ENCODE measurements at places on chromosomes 6 and 20.

GRCh38 chr6:90157441-90157840, 139.2 kb downstream of the BACH2 start:
- DNase-seq: no peak

- DNase-seq: no peak
Observed at GRCh38 chr6:147127587-147127986, 76.6 kb upstream of the STXBP5 start.

DNA sequence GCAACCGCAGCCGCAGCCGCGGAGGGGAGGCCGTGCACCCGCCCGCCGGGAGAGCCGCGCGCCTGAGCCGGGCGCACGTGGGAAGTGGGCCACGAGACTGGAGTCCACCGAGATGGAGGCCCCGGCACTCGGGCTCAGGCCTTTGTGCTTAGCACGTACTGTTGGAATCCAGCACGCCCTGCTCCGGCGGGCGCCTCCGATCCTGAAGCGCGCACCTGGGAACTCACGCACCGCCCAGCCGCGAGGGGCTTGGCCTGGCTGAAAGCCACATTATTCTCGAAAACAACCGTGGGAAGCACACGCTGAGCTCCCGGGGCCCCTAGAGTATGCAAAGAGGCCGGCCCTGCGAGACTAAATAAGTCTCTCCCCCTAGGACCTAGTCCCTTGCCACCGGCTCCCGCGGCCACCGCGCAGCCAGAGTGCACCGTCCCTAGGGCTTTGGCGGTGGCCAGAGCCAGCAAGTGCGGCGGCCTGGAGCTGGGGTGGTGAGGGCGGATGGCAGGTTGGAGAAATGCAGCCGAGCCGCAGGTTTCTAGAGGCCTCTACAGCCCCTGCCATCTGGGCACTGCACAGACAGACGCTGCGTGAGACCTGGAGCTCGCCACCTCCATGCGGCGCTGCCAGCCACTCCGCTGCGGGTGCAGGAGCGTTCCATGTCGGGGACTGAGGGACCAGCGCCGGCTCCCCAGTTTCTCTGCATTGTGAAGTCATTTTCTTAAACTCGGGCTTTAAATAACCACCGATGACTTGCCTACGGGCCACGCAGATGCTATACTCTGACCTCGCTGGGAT, 42.0 kb upstream of the LY86 start:
- no peak for DNase-seq

DNA sequence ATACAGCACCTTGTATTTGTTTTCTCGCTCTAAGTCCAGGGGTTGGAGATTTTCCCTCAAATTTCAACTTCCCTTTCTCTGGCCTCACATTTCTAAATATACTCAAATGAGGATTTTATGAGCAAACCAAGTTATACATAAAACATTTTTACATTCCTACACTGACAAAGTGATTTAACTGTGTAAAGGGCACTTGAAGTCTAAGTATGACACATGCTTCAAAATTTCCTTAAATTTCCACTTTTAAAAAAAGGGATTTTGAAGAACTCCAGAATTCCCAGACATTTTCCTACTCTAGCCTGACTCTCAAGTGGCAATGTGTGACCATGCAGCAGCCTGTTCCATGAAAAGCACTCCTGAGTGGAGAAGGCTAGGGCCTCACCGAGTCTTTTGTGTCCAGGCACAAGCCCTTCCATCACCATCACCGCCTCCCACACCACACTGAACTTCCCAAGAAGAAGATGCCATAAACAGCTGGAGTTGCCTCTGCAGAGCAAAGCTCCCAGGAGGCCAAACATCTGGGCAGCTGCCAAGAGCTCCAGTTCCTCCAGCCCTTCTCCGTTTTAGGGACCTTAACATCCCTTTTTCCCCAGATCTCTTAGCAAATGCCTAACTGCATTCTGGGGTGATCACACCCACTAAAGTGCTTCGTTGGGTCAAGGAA, 68.9 kb downstream of the NCR2 start:
- no peak for DNase-seq

DNA sequence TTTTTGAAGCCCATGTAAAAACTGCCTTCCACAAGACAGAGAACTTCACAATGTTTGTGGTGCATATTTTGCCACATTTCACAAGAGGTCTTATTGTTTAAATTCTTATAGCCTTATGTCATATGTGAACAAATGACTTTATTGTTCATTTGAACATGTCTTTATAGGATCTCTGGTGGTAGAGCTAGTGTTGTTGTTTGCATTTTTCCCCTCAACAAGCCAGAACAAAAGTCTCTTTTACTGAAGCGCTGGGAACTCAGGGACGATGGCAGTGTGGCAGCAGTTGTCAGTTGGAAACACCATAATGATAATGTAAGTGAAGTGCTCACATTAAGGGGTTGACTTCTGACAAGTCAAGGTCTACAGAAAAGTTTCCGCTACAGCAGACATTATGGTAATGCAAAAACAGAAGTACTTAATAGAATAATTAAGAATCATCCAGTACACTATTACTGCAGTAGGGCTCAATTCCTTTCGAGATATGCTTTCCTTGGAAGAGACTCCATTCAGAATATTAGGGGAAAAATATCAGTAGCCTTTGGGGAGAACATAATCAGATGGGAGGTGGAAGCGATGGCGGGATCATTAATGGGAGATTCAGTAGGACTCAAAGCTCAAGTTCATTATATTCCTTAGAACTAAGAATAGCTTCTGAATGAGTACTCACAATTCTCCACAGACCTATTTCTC, 180.0 kb downstream of the GJA10 start:
- no peak for DNase-seq

DNA sequence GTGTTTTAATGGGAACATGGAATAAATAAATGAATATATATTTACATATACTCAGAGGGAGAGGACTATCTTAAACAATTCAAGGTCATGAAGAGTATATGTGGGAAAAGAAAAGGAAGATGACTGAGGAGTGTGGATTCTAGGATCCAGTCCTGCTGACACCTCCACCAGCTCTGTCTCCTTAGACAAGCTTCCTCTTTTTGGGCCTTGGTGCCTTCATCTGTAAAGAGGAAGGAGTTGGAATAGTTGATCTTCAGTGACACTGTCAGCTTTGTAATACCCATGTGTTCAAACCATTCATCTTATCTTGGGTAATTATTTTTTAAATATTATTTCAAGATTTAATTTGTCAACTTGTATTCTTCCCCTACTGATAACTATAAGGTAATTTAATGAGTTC, 338.0 kb downstream of the ADGRB3 start:
- DNase-seq: no peak

DNA sequence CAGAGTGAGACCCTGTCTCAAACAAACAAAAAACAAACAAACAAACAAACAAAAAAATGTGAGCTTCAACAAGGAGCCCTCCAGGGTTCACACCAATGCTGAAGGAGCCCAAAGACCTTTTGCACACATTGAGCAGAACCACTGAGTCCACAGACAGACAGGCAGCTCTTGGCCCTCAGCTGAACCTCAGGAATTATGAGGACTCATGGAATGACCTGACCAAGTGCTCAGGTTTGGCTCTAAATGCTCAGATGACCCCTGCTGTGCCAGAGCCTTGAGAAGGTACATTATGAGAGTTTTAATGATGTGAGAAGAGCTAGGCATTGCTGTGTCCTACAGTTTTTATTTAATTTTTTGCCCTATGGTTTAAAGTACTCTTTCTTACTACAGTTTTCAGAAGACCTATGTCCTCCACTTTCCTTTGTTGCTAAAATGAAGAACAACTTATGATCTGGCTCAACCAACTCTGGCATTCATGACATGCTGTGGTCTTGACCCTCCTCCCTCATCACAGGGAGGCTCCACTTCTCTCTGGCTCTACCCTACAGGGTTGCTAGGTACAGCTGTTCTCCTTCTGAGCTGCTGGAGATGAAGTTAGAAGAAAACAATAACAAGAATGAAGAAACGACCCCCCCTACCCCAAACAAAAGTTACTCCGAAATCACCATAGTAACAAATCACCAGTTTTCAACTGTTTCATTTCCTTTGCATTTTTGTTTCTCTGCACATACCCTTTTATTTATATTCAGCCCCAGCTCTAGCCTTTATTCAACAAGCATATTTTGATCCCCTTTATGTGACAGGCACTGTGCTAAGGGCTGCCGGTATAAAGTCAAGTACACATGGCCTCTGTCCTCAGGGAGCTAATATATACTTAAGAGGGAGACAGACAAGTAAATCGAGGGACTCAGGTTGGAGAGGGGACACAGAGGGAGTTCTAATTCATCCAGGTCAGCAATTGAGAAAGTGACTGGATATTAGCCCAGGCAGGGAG, 128.7 kb upstream of the TRAF3IP2 start:
- no peak for DNase-seq
